HAP-1 (cell line): ENCODE measurements at places on chromosomes 6 and 20.
A peak's percentile ranks its signal among the peaks of the same experiment; 100 is the strongest.

DNA sequence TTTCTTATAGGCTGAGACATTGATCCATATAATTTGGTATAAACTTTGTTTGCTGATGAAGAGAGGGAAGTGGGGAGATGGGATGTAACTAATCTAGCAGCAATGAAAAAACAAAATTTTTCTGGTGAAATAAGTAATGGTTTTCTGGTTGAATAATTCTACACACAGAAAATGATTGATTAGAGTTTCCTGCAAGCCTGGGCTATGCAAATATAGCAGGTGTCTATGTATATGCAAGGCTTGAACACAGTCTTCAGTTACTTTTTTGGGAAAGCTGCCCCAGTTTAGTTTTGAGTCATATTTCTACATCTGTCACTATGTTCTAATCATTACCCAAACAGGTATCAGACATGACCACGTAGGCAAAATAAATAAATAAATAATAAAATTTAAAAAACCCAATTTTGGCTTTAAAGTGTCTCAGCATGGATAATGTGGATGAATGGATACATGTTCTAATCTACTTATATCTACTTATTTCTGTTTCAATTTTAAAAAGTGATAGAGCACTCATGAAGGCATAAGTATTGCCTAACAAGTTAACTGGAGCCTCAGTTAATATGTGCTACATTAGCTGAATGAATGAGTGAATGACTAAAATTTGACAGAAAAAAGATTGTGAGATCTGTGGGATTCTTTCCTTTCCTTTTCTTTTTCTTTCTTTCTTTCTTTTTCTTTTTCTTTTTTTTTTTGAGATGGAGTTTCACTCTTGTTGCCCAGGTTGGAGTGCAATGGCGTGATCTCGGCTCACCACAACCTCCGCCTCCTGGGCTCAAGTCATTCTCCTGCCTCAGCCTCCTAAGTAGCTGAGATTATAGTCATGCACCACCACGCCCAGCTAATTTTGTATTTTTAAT is 37.2 kb upstream of the TFB1M start:
- no peak for DNase-seq

GRCh38 chr20:33443006-33443511 is 504 bp downstream of the SNTA1 start:
- DNase-seq = no peak

GRCh38 chr6:104531646-104532045 is 328.1 kb downstream of the HACE1 start:
- DNase-seq = no peak

DNA sequence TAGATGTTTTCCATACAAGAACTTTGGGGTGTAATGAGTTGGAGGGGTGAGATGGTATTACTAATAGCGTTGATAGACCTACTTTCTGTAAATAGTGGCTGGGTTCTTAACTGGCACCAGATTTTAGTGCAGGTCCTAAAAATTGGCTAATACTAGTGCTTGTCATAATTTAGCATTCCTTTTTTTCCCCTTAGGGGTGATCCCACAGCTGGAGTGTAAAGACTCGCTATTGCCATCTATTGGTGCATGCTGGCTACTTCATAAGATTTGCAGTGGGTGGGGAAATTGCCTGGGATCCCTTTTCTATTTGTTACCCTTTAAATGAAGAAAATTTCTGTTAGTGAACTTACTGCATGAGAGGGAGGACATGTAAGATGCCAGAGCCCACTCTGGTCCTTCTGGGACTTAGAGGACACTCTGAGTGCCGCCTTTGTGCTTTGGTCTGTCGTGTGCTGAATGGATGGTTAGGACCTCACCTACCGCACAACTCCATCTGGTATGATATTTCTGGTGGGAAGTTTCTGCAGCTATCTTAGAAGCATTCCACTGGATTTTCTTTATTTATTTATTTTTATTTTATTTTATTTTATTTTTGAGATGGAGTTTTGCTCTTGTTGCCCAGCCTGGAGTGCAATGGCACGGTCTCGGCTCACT is 195.5 kb downstream of the JARID2 start:
- DNase-seq = peak; percentile 55

GRCh38 chr6:99822741-99823512 is 171.1 kb downstream of the MCHR2 start:
- DNase-seq = peak; percentile 72

DNA sequence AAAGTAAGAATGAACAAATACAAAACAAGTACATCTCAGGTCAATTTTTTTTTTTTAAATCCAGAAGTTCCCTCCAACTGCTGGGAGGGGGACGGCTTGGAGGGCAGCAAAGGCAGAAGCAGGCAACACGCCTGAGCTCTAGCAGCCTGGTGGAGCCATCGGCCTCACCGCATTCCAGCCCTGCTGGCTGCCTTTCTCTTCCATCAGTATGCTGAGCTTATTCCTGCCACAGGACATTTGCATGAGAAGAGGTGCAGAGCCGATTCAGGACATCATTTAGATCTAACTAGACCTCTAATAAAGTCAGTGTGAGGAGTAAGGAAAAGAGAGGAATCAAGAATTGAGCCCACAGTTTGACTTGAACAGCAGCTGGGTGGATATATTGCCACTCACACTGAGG is 318.8 kb downstream of the ZFAND3 start:
- no peak for DNase-seq

- no peak for DNase-seq
These were observed 209.2 kb downstream of the PREX1 start for GRCh38 chr20:48618631-48619030.

GRCh38 chr6:26246058-26246457 is 118.9 kb upstream of the BTN3A2 start:
- no peak for DNase-seq

DNA sequence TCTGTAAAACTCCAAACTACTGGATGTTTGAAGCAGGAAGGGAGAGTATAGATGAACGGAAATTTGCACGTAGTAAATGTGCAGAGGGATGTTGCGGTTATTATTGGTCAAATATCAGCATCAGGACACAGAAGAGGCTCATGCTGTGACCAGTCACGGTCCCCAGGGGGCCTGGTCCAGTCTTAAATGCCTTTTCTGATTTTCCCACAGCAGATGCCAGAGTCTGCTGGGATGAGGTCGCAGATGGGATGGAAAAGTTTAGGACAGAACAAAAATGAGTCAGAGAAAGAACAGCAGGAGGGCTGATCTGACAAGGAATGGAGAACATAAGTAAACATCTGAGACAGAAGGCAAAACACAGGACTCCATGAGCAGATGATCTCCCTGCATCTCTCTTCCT is 11.7 kb upstream of the SIRPG start:
- no peak for DNase-seq

DNA sequence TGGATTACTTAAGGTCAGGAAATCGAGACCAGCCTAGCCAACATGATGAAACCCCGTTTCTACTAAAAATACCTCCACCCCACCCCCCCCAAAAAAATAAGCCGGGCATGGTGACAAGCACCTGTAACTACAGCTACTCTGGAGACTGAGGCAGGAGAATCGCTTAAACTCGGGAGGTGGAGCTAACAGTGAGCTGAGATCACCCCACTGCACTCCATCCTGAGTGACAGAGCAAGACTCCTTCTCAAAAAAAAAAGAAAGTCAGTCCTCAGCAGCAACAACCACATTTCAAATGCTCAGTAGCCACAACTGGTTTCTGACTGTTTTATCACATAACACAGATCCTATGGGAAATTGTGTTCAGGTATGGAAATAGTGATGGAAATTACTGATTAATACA is 135.3 kb downstream of the HFE start:
- DNase-seq = no peak

DNA sequence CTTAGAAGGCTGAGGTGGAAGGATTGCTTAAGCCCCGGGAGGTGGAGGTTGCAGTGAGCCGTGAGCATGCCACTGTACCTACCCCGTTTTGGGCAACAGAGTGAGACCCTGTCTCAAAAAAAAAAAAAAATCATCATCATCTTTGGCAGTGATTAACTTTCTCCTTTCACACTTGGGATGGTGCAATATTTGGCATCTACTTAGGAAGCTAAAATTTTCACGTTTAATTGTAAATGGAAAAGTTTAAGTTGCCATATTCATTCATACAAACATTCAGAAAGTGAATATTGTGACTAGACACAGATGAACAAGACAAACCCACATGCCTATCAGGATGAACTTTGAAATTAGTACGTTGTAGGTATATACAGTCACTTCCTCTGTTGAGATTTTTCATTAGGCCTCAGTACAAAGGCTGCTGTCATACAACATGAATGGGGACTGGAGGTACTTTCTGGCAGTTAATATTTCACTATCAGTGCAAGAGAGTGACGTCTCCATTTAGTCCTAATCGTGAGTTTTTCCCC is 10.3 kb downstream of the TOP1 start:
- DNase-seq = no peak

DNA sequence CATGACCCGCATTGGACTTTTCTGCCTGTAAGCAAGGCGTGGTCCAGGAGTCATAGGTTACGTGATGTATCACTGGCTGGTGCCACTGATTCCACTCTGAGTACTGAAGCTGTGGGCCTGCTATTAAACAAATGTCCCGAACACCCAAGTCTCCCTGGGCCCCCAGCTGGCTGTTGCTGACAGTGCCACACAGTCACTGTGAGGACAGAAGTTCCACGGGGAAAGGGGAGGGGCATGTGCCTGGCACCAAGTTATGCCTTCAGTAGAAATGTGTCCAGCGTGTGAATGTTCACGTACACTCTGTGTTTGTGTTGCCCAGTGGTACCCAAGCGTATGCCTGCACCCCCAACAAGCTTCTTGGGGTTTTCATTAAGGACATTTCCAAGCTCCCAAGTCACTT is 171.4 kb upstream of the QKI start:
- no peak for DNase-seq

GRCh38 chr6:63785006-63785405 is 149.4 kb downstream of the PHF3 start:
- no peak for DNase-seq

- DNase-seq = no peak
These were observed 26.1 kb upstream of the GABRR1 start for GRCh38 chr6:89243331-89243629.

DNA sequence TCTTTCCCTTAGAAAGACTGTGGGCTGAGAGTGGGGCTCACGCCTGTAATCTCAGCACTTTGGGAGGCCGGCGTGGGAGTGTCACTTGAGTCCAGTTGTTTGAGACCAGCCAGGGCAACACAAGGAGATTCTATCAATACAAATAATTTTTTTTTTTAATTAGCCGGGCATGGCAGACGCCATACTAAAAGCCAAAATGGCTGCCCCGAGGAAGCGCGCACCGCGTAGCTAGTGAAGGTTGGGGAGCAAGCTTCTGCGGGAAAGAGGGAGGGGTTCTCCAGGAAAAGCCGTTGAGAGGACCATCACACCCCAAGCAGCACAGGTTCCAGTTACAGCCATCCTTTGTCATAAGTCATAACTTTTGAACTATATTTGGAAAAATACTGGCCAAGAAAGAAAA is 21.3 kb upstream of the PNRC1 start:
- no peak for DNase-seq

GRCh38 chr20:16314320-16314719 is 258.9 kb downstream of the KIF16B start:
- no peak for DNase-seq

GRCh38 chr6:165060720-165061119 is 248.7 kb downstream of the C6orf118 start:
- DNase-seq = no peak

GRCh38 chr6:97909380-97909779 is 626.4 kb upstream of the MMS22L start:
- DNase-seq = no peak
